Stimulated activated CD4-positive, alpha-beta T cell treated with anti-CD3 and anti-CD28 coated beads, Interleukin-1b, Interleukin-23, amount 100 ng/mL, for 24 hours (primary cell): ENCODE measurements at places on chromosomes 3 and 15.

GRCh38 chr15:98909968-98910885, 97.4 kb downstream of the PGPEP1L start:
- DNase-seq = no peak

DNA sequence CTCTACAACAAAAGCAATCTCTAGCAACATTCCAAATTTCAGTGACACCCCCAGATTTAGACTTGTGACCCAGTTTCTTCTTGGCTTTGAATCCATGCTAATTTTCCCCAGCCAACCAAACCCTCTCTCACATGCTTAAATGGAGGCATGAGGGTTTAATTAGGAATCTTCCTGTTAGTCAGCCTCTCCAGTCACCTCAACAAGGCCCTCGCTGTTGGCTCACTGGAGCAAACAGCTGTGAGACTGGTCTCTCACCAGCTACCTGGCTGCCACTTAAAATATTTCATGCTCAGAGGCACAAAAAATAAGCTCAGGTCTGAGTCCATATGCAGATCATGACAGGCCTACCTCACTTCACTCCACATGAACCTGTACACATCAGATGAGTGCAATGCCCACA, 630.4 kb upstream of the ADAMTS9 start:
- DNase-seq = no peak

DNA sequence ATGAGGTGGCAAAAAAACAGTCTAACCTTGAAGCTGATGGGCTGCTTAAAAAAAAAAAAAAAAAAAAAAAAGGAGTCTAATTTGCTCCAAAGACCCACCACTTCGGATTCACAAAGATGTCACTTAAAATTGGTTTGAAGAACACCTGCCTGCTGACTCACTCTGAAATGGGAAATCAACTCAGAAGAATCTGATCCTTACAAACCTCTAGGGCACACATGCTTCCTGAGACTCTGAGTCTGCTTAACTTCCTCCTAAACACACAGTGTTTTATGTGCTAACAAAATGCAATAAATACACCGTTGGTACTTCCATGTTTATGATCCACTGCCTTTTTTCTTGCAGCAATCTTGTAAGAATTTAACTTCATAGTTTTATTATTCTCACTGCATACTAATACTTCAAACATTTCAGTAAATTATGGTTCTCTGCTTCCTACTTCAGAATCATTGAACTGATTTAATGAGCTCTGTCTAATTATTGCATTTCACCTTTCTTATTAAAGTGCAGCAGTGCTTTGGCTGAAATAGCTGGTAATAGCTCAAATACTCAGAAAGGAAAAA, 73.0 kb upstream of the FRMD4B start:
- DNase-seq = no peak

DNA sequence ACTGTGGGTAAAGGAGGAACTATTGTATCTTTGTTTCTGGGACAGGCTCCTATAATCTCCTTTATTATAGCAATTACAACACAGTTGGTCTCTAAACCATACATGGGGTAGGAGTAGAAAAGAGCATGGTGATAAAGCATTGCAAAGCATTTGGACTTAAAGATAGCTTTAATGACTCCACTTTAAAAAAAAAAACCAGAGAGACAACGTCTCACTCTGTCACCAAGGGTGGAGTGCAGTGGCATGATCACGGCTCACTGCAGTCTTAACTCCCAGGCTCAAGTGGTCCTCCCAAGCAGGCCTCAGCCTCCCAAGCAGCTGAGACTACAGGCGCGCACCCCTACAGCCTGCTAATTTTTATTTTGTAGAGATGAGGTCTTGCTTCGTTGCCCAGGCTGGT, 68.2 kb downstream of the DENND4A start:
- no peak for DNase-seq

DNA sequence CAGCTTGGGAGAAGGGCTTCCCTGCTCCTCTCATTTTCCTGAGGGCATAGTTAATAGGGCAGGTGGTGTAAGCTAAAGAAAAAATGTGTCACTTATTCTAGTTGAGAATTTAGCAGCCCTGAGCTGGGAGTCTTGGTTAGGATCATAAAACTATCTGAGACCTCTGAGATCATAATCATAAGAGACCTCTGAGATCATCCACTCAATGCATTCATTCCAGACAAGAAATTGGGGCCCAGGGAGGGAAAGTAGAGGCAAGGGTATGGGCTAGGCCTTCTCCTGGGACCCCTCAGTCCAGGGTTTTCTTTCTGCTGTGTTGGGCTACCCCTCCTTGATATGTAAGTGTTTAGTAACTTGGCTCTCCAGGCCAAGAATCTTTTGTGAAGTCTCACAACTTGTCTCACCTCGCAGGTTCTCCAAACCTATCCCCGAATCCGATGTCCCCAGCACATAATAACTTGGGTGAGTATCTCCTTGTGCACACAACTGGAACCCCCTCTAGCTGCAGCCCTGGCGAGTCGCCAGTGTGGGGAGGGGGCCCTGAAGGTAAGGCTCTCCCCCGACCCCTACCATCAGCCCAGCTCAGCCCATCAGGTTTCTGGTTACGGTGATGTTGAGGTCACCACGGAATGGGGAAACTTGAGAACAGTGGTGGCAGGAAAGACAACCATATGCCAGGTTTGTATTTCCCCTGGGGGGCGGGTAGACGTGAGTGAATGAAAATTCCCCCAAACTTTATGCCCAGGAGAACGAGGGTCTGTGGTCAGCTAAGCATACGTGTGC, 84.1 kb downstream of the AAGAB start:
- DNase-seq = no peak

DNA sequence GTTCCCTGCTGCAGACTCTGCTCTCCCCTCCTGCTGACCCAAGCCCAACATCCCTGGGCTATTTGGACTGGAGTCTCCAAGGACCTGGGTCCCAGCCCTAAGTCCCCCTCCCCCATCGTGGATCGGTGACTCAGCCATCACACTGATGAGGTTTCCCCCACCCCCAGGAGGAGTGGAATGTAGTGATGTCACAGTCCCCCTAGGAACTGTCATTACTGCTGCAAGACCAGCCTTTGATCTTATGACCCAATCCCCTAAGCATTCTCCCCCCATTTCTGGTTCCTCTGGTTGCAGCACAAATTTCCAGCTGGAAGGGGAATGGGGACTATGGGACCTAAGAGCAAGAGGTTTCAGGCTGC, 63.4 kb upstream of the CSPG4 start:
- DNase-seq = no peak
